ENCODE measurements at places on chromosomes 11 and 22.

- peak; percentile 50 for DNase-seq
Observed at GRCh38 chr11:126718276-126718675, 282.3 kb downstream of the KIRREL3 start.

- peak; percentile 8 for DNase-seq
Observed at GRCh38 chr11:122242731-122243130, 126.7 kb upstream of the BLID start.

- peak; percentile 3 for DNase-seq
Observed at GRCh38 chr11:104997288-104997687, 25.7 kb downstream of the CASP5 start.

GRCh38 chr22:46968848-46969247 lies 206.4 kb downstream of the TBC1D22A start:
- no peak for DNase-seq

DNA sequence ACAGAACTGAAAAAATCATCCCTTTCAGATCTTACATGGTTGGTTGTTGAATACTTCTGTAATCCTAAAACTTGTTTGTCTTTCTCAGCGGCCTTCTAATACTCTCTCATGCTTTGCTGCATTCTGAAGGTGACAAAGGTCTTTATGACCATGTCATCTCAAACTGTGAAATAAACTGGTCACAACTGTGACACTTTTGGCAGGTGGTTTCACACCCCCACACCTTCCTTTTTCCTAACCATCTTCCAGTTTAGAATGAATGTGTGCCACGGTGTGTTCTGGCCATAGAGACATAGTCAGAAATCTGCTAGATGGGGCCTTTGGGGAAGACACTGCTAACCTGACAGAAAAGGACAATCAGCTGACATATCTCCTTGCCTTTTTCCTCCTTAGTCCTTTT lies 14.7 kb upstream of the RFPL3 start:
- DNase-seq = no peak

DNA sequence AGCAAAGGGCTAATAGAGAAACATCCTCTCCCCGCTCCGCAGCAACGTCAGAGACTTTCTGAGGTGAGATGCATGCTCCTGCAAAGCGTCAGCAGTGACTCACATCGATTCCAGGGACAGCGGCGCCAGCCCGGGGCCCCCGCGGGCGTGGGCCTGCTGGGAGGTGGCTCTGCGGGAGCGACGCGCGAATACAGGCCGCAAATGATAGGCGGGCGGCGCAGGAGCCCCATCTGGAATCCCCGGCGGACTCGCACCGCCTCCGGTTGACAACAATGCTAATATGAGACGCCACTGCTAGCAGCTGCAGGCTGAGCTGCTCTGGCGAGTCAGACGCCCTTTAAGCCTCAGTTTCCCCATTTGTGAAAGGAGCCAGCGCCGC lies 557 bp downstream of the RANGAP1 start:
- DNase-seq = peak; percentile 98

- no peak for DNase-seq
Observed at GRCh38 chr11:120666121-120666639, 154.6 kb downstream of the GRIK4 start.

GRCh38 chr11:1600626-1601025 lies 2.5 kb upstream of the KRTAP5-2 start:
- DNase-seq = no peak

- DNase-seq = no peak
Observed at GRCh38 chr22:39182478-39183030, 30.1 kb upstream of the CBX7 start.

DNA sequence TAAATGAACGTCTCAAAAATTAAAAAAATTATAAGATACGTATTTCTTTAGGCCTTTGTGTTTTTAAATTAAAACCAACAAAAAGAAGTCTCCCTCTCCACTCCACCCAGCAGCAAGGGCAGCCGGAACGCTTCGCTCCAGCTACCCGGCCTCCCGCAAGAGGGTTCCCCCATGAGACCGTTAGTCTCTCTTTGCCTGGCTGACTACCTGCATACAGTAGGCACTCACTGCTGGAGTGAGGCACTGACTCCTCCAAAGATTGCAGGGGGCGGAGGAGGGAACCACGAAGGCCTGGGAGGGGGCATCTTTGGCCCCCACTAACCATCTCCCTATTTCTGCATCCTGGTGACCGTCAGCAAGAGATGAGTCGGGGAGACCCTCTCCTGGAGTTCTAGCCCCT lies 10.1 kb downstream of the CBX6 start:
- no peak for DNase-seq

DNA sequence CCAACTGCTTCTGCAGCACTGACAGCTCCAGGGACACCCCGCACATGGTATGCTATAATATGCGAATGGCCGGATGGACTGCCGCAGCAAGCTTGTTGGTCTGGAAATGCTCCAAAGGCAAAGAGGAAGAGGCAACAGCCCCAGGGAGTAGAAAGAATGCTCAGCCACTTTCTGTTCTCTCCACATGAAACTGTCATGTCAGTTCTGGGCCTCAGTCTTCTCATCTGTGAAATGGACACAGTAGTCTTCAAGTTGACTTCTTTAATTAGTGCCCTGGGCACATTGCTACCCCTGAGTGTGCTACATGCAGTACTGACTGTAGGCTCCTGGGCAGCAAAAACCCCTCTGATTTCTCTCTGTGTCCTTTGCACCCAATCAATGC lies 19.9 kb downstream of the IL10RA start:
- DNase-seq = no peak

DNA sequence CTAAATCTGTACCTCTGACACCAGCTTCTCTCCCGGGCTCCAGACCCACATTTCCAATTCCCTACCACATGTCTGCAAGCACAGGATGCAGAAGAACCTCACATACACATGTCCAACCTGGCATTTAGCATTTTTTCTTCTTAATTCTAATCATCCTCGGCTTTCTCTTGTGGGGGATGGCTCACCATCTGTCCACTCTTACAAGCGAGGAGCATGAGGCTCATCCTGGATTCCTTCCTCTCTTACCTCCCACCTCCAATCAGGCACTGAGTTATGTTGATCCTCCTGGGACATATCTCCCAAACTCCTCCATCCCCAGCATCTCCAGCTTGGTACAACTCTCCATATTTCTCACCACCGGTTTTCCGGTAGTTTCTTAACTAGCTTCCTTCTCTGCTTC lies 149.8 kb upstream of the LARGE1 start:
- DNase-seq = no peak

GRCh38 chr11:121714351-121714750 lies 261.6 kb upstream of the SORL1-AS1 start:
- DNase-seq = peak; percentile 39

- no peak for DNase-seq
Observed at GRCh38 chr11:47502767-47503166, 50.2 kb downstream of the CELF1 start.

- DNase-seq = no peak
Observed at GRCh38 chr22:20650294-20651207, 123.4 kb upstream of the SERPIND1 start.
